GM12892 (cell line): ENCODE measurements at places on chromosomes 6 and 20.

GRCh38 chr6:4930025-4930691, 73.7 kb downstream of the RPP40 start:
- DNase-seq = no peak

GRCh38 chr20:54469952-54470351, 5.4 kb upstream of the DOK5 start:
- DNase-seq = no peak

GRCh38 chr6:16769986-16770376, 8.7 kb upstream of the ATXN1 start:
- DNase-seq = no peak

- DNase-seq = no peak
These were observed 118.3 kb downstream of the STXBP5 start for GRCh38 chr6:147322299-147323162.

GRCh38 chr20:11810311-11811083, 107.2 kb upstream of the BTBD3 start:
- DNase-seq = no peak

DNA sequence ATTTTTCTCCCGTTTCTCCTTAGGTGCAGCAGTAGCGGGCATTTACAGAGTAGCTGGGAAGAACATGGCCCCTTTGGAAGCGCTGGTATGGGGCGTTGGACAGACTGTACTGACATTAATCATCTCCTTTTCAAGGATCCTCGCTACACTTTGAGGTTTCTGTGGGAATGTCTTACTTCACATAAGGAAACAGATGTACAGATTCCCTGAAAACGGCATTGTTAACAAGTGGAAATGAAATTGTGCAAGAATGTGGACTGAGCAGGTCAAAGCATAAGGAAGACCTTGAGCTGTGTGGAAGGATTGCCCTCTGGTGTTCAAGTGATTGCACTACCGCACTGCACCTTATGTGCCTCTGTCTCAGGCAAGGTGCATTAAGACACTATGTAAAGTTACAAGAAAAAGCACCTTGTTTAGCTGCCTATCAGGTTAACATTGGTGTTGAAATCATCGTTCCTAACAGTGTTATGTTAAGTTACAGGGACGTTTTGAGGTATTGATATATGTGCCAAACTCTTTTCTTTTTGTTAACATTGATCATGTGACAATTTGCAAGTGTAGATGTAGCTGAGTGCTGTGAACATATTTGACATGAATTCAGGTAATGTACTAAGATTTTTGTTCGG, 38.0 kb downstream of the TMEM170B start:
- no peak for DNase-seq

GRCh38 chr6:46821458-46821881, 28.3 kb downstream of the MEP1A start:
- DNase-seq = no peak

- no peak for DNase-seq
These were observed 7.2 kb downstream of the PBOV1 start for GRCh38 chr6:138211048-138211581.

DNA sequence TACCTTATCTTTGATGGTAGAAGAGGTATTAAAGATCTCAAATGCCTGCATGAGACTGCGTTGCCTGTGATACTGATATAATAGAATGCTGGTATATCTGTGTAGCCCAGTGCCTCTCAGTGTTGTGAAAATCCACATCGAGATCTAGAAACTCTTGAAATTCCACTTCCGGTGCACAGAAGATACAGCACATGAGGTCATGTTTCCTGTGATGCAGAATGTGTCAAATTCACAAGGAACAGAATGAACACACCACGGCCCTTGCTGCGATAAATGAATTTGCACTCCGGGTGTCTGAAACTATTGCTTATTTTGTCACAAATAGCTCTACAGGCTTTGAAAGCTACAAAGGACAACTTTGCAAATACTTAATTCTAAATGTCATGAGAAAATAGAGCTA, 687.9 kb upstream of the AGPAT4 start:
- no peak for DNase-seq

- no peak for DNase-seq
These were observed 147.1 kb upstream of the RALGAPA2 start for GRCh38 chr20:20859510-20859909.

DNA sequence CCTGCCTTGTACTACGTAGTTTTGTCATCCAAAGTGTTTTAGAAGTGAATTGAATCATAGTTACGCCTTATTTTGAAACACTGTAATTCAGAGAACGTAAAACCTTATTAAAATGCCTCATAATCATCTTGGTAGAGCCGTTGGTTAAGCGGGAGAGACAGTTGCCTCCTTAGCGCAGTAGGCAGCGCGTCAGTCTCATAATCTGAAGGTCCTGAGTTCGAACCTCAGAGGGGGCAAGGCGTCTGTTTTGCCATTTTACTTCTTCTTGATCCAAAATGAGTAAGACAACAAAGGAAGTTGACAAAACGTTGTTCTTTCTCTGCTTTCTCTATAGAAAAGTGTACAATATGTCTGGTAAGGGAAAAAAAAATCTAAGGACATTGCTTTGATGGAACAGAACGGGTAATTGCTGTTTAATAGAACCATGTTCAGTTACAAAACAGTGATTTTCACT, 20.7 kb upstream of the TRIM27 start:
- DNase-seq = no peak

DNA sequence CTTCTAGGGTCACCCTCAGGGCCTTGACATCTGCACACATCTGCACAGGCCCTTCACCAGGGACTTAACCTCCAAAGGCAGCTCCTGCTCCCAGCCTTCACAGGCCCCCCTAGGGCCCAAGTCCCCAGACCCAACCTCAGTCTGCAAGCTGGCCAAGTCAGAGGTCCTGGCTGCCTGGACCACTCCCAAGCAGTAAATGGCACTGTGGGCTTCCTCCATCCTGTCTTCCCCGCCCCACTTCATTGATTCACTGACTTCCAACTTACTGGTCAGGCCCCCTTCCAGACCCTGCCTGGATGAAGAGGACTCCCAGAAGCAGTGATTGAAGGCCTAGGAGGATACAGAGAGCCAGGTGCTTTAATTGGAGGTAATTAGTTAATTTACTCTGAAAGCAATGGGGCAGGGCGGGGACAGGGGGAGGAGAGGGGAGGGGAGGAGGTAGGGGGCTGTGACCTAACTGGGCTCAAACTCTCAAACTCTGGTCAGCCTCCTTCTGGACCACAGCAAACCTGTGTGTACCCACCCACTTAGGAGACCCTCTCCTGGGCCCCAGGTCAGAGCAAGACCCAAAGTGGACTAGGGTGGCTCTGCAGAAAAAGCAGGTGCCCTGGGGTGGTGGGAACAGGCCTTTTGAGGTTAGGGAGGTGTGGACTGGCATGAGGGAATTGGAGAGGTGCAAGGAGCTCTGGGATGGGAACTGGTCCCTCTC, 51.5 kb downstream of the MRPL14 start:
- no peak for DNase-seq

- DNase-seq = no peak
These were observed 12.4 kb upstream of the F13A1 start for GRCh38 chr6:6332811-6333244.

DNA sequence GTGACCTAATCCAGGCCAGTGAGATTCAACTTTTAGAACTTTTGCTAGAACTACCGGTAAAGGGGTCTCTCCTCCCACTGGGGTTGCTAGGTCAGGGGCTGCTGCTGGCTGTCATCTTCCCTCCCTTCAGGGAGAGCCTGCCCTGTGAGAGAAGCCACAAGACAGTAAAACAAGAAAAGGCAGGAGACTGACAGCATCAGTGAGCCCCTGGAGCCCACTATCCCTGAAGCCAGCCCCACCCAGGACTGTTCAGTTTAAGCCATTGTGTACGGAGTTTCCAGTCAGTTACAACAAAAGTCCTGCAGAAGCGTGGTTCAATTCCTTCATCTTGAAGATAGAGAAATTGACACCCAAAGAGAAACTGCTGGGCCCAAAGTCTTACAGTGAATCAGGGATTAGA, 7.9 kb upstream of the BMP7 start:
- no peak for DNase-seq

GRCh38 chr6:14079433-14079832, 38.1 kb upstream of the CD83 start:
- no peak for DNase-seq

- no peak for DNase-seq
These were observed 72.4 kb upstream of the NHSL1 start for GRCh38 chr6:138571585-138572166.

DNA sequence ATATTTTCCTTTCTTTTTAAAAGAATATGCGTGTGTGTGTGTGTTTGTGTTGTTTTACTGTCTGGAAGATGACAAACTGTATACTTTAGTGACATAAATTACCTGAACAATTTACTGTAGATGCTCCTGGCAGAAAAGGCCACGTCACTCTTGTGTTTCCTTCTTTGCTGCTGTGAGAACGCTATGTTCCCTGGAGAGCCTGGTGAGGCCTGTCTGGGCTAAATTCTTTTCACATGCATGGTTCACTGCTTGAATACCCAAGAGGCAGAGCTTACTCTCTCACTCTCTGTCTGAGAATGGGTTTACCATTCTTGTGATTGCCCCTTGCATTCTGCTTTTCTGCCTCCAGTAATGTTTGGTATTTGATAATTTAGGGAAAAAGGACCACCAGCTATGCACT, 64.3 kb downstream of the EDN1 start:
- no peak for DNase-seq

- DNase-seq = no peak
These were observed 93.6 kb upstream of the ADGRF1 start for GRCh38 chr6:47135772-47136171.

GRCh38 chr6:124467366-124467765, 494.9 kb upstream of the RNF217 start:
- no peak for DNase-seq

DNA sequence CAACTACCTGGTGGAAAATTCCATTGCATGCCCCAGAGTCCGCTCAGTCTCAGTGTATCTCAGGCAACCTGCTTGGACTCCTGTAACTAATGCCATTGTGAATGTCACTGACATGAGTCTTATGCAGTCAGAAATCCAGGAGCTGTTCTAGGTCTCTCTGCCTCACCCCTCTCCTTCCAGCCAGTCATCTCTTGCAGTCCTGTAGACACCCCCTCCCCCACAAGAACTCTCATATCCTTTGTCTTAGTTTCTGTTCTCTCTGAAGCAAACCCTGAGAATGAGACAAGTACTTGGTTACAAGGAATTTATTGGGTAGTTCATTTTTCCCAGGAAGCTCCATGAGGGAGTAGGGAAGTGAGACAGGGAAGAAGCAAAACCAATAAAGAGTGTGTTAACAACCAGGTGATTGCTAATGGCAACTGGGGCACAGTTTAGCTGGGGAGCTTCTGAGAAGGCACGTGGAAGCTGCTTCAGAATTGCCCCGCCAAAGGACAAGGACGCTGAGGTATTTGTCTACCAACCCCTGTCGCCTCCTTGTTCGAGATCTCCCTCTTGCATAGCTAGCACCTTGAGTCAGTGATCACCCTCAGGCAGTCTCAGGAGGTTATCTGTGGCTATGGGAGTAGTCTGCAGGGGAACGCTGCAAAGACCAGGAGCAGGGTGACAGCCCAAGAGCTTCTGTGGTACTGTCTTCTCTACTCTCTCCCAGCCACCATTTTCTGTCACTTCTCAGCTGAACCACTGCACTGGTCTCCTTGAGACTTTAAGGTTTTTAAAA, 911.4 kb upstream of the FLRT3 start:
- DNase-seq = no peak

DNA sequence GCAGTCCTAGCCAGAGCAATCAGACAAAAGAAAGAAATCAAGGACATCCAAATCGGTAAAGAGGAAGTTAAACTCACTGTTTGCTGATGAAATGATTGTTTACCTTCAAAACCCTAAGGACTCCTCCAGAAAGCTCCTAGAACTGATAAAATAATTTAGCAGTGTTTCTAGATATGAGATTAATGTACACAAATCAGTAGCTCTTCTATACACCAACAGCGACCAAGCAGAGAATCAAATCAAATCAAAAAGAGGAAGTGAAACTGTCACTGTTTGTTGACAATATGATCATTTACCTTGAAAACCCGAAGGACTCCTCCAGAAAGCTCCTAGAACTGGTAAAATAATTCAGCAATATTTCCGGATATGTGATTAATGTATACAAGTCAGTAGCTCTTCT, 21.7 kb downstream of the SERPINB9 start:
- no peak for DNase-seq

- DNase-seq = no peak
These were observed 32.6 kb downstream of the BAK1 start for GRCh38 chr6:33547499-33547898.

GRCh38 chr20:12883507-12883885, 125.3 kb upstream of the SPTLC3 start:
- DNase-seq = no peak

- DNase-seq = no peak
These were observed 655.0 kb downstream of the QKI start for GRCh38 chr6:164069350-164069990.

DNA sequence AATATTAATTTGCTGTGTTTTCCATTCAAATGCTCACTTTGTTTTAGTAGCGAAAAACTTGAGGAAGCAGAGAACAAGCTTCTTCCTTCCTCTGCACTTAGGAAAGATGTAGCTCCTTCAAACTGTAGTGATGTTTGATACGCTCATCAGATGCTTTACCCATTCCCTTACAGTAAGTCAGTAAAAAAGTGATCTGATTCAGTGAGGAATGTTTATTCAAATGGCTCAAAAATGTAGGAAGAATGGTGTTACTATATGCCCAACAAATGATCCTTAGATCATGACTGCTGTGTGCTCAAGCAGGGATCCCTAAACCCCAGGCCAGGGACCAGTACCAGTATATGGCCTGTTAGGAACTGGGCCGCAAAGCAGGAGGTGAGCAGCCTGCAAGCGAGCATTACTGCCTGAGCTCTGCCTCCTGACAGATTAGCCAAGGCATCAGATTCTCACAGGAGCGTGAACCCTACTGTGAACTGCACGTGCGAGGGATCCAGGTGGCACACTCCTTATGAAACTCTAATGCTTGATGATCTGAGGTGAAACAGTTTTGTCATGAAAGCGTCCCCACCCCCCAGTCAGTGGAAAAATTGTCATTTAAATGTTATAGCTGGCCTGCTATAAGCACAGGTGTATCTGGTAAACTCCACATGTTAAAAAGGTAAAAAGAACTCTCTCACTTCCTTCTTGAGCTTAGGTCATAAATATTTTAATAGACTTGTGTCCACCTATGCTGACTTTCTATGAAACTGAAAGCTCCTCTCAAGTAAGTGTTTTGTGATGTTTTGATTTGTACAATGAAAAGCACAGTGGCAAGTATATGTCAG, 187.2 kb downstream of the FOXC1 start:
- DNase-seq = no peak

GRCh38 chr6:49905296-49905695, 39.0 kb upstream of the CRISP1 start:
- DNase-seq = no peak

DNA sequence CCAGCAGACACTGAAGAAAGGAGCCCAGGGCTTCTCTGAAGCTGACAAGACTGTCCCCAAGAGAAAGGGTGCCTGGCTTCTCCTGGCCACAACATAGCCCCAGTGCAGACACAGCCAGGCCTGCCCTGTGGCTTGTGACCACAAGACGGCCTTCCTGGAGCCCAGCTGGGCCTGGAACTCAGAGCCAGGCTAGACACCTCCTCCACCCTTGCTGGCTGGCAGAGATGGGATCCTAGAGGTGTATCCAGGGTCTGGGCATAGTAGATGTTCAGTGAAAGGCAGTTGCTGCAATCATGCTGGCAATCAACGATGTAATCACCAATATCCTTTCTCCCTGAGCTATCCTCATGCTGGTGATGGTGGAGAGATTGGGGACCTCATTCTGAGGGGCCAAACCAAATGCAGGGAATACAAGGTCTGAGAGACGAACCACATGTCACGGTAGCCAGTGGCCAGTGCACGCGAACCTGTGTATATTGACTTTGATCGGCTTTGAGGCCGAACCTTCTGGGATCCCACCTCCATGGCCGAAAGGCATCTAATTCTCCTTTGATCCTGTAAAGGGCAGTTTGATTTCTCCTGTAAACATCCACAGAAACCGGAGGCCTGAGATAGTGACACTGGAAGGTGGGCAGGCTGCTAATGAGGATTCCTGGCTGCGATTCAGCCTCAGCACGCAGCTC, 115.2 kb downstream of the PSMB1 start:
- no peak for DNase-seq
